ENCODE measurements at places on chromosomes 16 and 17.

DNA sequence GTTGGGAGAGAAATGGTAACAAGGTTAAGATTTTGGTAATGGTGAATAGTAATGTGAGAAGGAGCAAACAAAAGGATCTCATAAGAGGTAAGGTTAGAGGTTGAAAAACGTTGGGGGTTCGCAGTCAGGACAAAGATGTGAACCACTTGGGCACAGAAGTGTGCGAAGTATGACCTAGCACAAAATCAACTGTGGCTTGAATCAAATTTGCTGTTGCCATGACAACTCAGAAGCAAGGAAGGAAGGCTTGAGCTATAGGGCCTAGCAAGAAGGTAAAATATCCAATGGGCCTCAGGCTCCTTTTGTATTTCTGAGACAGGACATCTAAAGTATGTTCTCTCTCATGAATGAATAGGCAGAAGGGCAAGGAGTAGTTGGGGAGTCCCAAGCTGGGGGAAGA, 24.5 kb upstream of the TEKT1 start:
- no peak for DNase-seq

GRCh38 chr17:66240013-66240412, 10.8 kb upstream of the APOH start:
- DNase-seq = no peak

- no peak for DNase-seq
These were observed 15.6 kb upstream of the UTP6 start for GRCh38 chr17:31917065-31917529.

GRCh38 chr17:34076743-34077631, 178.1 kb upstream of the CCL2 start:
- DNase-seq = no peak

All from NCI-H2171 treated with DMSO at 0.1 percent for 48 hours (cell line).